ENCODE measurements at places on chromosomes 5 and 9.

- no peak for DNase-seq
Observed at GRCh38 chr9:113361304-113362018, 12.1 kb downstream of the BSPRY start.

GRCh38 chr9:133506653-133507038 lies 18.1 kb downstream of the MYMK start:
- DNase-seq = no peak

- DNase-seq = no peak
Observed at GRCh38 chr9:2023532-2023931, 8.4 kb downstream of the SMARCA2 start.

DNA sequence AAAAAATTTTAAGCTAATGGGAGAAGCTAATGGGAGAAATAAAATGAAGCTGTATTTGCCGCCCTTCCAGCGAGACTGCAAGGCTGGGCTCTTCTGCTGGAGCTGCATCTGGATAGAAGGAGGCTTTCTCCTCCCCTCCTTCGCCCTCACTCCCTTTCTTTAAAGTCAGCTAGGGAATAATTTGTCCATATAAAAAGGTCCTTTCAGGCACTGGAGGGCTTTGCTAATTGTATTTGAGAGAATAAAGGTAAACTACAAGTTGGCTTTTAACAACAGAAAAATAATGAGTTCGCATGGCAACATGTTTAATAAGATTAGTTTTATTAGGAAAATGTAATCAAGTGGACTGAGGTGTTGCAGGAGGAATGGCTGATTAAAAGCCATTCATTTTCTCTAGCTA lies 41.3 kb downstream of the NPR3 start:
- DNase-seq = no peak

- peak; percentile 63 for DNase-seq
Observed at GRCh38 chr5:140372971-140373487, 13.0 kb downstream of the SLC4A9 start.
